ENCODE measurements at places on chromosomes 13 and 19. TPM values are rescaled to one million over a fixed set of nuclear protein-coding genes. Genes with fewer than 3 reads are reported as not detected.

Gene SWSAP1
- total RNA-seq = 5.0 TPM

Gene ODAD3
- total RNA-seq = 0.62 TPM

Gene CTU1
- 8.2 TPM for total RNA-seq

Gene ZNF43
- total RNA-seq = 69.9 TPM

DNA sequence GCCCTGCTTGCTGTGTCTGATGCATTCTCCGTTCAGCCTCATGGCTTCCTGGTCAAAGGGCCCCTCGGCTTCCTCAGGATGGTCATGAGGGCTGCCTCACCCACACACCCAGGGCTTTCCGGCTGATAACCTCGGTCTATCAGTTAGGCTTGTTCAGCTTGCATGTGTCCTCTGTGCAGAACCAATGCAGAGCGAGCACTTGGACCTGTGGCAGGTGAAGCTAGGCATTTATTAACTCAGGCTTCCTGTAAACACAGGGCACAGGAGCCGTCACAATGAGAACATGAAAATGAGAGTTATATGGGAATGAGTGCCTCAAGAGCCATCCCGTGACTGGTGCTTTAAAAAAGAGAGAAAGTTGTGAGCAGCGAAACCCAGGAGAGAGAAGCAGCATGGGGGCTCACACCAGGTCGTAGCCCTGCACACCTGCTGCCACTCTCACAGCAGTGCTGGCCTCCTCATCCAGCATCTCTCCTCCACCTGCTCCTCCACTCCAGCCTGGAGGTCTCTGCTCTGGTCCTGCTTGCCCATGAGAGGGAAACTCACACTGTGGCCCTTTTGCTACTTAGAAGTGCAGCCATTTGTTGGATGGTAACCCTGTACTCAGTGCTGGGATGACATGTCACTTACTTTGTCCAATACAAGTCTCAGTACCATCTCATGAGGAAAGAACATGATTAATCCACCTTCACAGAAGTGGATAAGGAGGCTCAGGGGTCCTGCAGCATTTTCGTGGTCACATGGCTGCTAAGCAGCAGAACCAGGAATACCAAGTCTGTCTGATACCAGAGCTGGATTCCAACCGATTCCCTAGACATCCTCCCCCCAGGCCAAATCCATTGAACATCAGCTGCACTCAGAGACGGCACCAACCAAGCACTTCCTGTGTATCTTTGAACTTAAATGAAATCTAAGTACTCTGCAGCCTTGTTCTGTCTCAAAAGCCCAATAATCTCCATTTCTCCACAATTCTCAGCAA is 50.5 kb upstream of the IRS2 start:
- H3K4me3 ChIP-seq = no peak overlapping the region
- no peaks in the 10 kb centered on the region for H3K36me3 ChIP-seq
- H3K27ac ChIP-seq = no peak overlapping the region
- H3K27me3 ChIP-seq = no peaks in the 10 kb centered on the region

GRCh38 chr19:42762789-42763188 is 2.7 kb downstream of the PSG8 start:
- H3K4me3 ChIP-seq = no peak overlapping the region
- no peaks in the 10 kb centered on the region for H3K27me3 ChIP-seq
- H3K36me3 ChIP-seq = no peaks in the 10 kb centered on the region

GRCh38 chr19:18889949-18890745 is 5.8 kb downstream of the CERS1 start:
- no peaks in the 10 kb centered on the region for H3K27me3 ChIP-seq
- H3K36me3 ChIP-seq = no peaks in the 10 kb centered on the region
- peaks cover 8% of the 10 kb centered on the region for H3K4me1 ChIP-seq
- H3K27ac ChIP-seq = no peak overlapping the region
- DNase-seq = no peak

Gene SACS
- total RNA-seq = 21.4 TPM
